ENCODE measurements at places on chromosomes 3 and 15.
A peak's percentile ranks its signal among the peaks of the same experiment; 100 is the strongest.

DNA sequence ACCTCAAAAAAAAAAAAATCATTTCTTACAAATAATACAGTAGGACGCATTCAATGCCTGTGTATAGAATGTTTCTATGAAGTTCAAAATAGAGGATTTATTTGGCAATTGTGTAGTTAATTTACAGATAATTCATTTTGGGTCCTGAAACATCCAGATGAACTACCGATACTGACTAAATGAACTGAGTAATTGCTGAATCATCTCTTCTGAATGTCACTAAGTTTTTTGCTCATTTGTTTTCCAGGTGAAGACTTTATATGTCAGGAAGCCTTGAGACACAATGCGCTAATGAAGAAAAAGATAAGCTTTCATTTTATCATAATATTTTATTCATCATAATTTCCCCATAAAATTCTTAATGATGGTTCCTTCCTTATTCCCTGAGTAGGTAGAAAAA is 39.7 kb downstream of the PCOLCE2 start:
- no peak for DNase-seq

GRCh38 chr3:20325563-20325962 is 139.6 kb upstream of the SGO1 start:
- no peak for DNase-seq

- DNase-seq: peak; percentile 13
Observed at GRCh38 chr3:39207361-39208186, 15.2 kb upstream of the XIRP1 start.

- DNase-seq: no peak
Observed at GRCh38 chr3:188706599-188706998, 465.2 kb upstream of the TPRG1 start.

GRCh38 chr3:99637368-99638111 is 854 bp upstream of the COL8A1 start:
- DNase-seq: peak; percentile 67

DNA sequence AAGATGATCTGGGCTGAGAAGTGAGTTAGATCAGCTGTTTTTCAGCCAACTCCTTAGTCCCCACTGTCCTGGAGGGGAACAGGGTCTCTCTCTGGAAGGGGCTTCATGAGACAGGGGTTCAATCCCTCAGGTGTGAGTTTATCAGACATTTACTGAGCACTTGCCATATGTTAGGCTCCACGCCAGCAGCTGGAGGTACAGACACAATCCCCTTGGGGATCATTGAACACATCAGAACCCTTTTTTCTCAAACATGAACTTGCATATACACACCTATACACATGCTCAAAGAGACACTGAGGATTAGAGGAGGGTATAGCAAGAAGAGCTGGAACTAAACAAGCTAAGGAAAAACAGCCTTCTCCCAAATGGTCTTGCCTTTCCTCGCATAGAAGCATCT is 5.5 kb upstream of the BMF start:
- DNase-seq: no peak

DNA sequence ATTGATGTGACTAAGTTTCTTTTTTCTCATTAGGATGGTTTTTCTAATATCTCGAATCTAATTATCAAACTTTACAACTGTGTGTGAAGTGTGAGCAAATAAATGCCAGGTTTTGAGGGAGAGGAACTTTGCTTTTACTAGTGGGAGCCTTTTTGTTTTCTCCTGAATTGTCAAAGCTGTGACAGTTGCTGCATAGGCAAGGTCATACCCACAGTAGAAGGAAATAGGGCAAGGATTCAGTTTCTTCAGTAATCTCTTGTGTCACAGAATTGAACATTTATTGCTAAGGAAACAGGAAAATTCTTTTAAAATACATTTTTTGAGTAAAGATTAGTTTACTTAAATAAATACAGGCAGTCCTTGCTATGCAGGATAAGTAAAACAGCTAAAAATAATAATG is 19.5 kb downstream of the GMPS start:
- DNase-seq: no peak

All from kidney capillary endothelial cell (primary cell).